Endothelial cell of umbilical vein (primary cell): ENCODE measurements at places on chromosomes 7 and 10. TPM values are rescaled to one million over a fixed set of nuclear protein-coding genes. Genes with fewer than 3 reads are reported as not detected.

The PAX4 gene
- total RNA-seq: not detected in 2 replicates

- no peak for DNase-seq
These were observed 48.3 kb upstream of the SEPHS1 start for GRCh38 chr10:13396369-13396768.

GRCh38 chr10:42781893-42782445 lies 626 bp upstream of the BMS1 start:
- no peak for DNase-seq

DNA sequence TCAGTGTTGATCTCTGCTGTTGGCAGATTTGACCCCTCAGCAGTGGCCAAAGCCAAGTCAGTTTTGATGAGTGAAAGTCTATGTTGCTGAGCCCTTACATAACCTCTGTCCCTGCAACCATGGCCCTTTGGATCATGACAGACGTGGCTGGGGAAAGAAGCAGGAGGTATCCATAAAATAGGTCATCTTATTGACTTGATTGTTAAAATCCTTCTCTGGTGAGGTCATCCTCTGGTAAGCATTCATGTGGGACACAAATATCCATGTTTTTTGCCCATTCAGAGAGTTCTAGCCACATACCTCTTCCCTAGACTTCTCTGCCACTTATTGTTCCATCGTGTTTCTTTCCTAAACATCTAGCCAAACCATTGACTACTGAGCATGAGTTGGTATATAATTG lies 251.9 kb upstream of the PTER start:
- DNase-seq: no peak

GRCh38 chr7:98409843-98410242 lies 9.0 kb upstream of the BAIAP2L1 start:
- DNase-seq: no peak

The NKX2-3 gene
- total RNA-seq: not detected in 2 replicates

DNA sequence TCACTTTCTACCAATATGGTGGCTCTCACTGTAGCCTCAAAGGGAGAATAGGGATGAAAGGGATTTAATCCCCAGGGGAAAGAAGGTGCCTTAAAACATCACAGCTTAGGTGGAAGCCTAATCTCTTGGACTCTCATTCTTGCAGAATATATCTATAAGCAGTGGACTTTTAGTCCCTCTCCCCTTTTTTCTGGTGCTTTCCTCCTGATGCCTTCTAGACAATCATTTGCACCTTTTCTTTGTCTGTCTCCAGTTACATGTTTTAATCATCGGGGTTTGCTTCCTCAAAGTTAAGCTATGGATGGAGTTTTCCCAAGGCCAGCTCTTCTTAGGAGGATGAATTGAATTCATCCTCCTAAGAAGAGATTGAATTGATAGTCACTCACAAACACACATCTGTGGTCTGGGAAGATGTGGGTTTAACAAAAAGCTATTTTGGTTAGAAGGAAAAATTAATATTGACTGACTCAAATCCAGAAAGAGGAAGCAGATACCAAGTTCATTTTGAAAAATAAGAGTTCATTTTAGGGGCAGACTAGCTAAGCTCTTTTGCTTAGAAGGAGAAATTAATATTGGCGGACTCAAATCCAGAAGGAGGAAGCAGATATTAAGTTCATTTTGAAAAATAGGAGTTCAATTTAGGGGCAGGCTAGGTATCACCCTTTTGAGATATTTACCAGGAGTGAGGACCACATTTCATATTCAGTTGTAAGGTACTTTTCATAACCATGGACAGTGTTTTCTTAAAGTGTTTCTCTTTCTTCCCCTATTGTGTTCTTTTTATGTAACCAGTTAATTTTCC lies 35.2 kb upstream of the PLEKHS1 start:
- DNase-seq: no peak

The ANK3 gene
- total RNA-seq: 5.4 and 8.5 TPM in 2 replicates

The LIPK gene
- not detected in 2 replicates for total RNA-seq
